ENCODE measurements at places on chromosomes 7 and 10.

DNA sequence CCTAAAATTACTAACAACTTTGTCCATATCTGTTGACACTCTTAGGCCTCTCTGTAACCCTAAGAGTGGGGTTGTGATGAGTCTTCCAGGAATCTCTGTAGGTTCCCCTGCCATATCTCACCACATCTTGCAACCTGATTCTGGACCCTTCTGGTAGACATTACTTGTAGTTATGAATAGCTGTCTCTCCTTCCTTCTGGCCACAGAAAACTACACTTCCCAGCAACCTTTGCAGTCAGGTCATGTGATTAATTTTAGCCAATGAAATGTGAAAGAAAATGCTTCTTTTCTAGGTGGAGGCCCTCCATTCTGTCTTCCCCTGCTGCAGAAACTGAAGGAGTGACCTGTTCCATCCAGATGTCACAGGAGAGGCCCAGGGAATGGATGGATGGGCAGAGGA, 147.6 kb upstream of the AOAH start:
- DNase-seq = no peak

DNA sequence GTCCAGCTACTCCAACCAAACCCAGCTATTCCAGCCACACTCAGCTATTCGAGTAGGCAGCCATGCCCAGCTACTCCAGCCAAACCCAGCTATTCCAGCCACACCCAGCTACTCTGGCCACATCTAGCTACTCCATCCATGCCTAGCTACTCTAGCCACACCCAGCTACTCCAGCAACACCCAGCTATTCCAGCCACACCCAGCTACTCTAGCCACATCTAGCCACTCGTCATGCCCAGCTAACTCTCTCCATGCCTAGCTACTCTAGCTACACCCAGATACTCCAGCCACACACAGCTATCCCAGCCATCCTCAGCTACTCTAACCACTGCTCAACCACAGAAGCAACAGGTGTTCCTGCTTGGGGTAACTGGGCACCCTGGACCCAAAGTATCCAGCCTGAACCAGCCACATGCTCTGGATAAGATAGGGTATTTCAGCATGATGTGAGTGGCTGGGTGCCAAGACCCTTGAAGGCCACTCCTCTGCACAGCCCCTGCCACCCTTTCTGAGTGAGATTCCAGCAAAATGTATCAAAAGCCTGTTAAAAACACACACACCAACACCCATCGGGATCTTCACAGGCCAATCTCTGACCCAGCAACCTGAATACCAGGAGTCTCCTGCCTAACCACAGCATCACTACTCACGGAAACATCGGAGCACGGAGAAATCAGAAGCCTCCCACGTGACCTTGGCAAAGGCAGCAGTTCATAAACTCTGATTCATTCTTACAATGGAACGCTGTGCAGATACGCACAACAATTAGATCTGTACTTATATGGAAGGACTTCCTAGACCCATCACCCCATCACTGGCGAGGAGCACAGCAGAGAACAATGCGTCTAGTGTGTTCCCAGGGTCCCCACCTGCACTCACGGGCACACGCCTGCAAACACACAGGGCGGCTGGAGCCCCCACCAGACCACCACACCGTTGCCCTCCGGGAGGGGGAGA, 51.8 kb upstream of the DNAAF5 start:
- DNase-seq = no peak

GRCh38 chr10:24331457-24331856, 122.5 kb downstream of the KIAA1217 start:
- no peak for DNase-seq

DNA sequence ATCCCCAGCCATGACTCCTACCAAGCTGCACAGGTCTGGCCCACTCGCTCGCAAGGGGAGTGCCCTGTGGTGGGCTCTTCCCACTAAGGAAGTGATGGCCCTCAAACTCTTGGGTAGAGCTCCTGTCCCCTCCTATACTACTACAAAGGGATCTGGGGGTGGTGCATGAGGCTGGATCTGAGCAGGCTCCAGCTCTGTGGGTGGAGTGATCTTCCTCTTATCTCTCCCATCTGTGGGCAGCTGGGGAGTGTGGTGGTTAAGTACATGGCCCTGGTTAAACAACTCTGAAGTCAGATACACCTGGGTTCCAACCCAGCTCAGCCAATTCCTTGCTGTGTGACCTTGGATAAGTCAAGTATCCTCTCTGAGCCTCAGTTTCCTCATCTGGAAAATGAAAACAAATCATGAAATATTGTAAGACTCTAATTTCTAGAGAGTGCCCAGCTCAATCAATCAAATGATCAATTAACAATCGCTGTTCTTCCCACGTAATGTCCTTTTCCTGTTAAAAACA, 17.4 kb downstream of the DDIT4 start:
- DNase-seq = no peak

GRCh38 chr7:16753102-16753931, at the start of gene TSPAN13:
Gene TSPAN13, plus strand, starts transcription at chr7:16753755. Its CDS starts 213 bp downstream, at chr7:16753968.
- DNase-seq = peak; percentile 42
